ENCODE measurements at places on chromosomes 16 and 17.

DNA sequence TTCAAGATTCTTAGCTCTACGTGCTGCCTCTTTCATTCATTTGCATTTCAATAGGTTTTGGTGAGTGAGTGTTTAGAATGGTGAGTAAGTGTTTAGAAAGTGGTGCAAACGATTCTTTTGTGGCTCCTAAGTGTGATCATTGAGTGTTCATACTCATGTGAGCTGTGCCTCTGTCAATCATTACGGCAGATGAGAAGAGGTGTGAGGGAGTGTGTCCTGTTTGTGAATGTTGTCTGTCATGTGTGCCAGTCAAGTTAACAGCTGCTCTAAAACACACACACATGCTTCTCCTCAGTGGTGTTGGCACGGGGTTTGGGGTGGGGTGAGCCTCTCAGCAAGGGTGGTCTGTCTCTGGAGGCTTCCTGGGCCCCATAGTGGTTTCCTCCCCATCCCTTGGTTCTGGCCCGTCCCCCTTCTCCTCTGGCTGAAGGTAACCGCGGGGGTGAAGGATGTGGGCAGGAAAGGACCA is 11.4 kb downstream of the MYL4 start:
- no peak for DNase-seq

DNA sequence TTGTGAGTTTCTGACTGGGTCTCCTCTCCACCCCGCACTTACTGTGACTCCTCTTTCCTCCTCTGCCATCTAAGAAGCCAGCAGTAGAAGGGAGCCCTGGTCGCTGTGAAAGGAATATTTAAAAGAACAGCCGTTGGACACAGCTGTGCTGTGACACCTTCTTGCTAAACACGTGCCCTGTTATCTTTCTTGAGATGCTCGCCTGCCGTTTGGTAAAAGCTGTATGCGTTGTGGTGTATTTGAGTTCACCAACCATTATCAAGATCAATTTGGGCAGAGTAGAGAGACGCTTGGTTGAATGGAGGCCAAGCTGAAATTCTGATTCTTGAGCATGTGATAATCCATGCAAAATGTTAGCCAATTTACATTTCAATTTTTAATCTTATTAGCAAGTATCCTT is 3.8 kb downstream of the GID4 start:
- no peak for DNase-seq

- peak; percentile 47 for DNase-seq
Measured at GRCh38 chr17:76275382-76276068, 10.4 kb downstream of the UBALD2 start.

GRCh38 chr17:51546114-51546513 is 285.8 kb downstream of the UTP18 start:
- DNase-seq = no peak

GRCh38 chr16:69768666-69769065 is 6.5 kb downstream of the WWP2 start:
- DNase-seq = no peak

DNA sequence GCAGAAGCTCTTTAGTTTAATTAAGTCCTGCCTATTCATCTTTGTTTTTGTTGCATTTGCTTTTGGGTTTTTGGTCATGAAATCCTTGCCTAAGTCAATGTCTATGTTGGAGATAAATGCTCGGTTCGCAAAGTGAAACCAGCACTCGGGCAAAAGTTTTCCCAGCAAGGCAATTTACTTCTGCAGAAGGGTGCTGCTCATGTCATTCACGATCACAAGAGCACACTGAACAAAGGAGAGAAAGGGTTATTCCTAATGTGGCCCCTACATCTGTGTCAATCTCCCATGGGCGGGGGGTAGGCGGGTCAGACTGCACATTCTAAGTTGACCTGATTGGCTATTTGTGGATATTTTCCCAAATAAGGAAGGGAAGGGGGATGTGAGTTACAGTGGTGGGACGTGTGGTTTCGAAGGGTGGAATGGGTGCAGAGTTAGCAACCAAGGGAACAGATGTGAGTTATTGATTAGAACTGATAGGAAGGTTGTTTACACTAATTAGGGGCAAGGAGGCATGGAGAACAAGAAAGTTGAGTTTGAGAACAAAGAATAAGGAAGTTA is 23.0 kb downstream of the ATF7IP2 start:
- no peak for DNase-seq

- no peak for DNase-seq
Measured at GRCh38 chr17:38690386-38690785, 14.7 kb upstream of the MLLT6 start.

- DNase-seq = no peak
Measured at GRCh38 chr17:9356488-9356911, 219.1 kb downstream of the STX8 start.

GRCh38 chr17:79711715-79712305 is 18.9 kb upstream of the ENPP7 start:
- no peak for DNase-seq

GRCh38 chr16:17287166-17287800 is 183.5 kb downstream of the XYLT1 start:
- DNase-seq = no peak

DNA sequence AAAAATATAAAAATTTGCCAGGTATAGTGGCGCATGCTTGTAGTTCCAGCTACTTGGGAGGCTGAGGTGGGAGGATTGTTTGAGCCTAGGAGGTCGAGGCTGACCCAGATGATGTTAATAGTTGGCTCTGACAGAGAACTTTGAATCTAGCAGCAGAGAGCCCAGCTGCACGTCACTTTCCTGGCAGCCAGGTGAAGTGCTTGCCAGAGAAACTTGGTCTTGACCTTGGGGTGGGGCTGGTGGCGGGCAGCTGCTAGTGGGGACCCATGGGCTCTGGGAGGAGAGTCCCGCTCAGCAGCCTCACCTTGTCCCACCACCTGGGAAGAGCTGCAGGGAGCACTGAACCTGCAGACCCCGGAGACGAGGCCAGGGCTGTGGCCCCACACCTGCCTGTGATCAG is 3.1 kb upstream of the C16orf74 start:
- DNase-seq = no peak

GRCh38 chr17:38871247-38872015 is 1.6 kb downstream of the LASP1 start:
- DNase-seq = peak; percentile 87

DNA sequence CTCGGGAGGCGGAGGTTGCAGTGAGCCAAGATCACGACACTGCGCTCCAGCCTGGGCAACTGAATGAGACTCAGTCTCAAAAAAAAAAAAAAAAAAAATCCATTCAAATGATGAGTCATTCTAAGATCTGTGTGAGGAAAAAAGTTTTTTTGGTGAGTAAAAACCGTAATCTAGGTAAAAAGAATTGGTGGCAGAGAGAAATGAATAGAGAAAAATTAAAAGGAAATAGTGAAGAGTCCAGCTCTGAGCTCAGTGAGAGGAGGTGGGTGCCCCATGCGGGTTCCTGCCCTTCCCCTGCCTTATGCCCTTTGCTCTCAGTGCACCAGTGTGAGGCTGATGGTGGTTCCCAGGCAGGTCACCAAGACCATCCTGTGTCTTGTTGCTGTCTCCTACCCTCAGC is 20.9 kb downstream of the GAN start:
- no peak for DNase-seq

DNA sequence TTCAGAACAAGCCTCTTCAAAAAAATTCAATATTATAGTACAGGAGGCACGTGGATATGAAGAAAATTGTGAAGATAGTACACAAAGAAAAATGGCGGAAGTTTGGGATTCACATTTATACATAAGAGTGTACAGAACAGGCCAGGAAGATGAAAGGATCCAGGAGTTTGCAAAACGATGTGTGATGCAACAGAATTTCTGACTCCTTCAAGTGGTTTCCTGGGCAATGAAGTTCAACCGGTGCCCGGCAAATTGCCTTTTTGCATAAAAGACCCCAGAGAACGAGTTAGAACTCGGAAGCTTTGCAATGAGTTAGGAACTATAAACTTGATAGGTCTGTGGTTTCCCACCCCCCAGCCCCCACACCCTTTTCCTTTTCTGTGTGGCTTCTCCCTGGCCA is 189.1 kb downstream of the SALL1 start:
- DNase-seq = no peak

GRCh38 chr17:6591599-6592158 is 35.3 kb upstream of the PITPNM3 start:
- no peak for DNase-seq

DNA sequence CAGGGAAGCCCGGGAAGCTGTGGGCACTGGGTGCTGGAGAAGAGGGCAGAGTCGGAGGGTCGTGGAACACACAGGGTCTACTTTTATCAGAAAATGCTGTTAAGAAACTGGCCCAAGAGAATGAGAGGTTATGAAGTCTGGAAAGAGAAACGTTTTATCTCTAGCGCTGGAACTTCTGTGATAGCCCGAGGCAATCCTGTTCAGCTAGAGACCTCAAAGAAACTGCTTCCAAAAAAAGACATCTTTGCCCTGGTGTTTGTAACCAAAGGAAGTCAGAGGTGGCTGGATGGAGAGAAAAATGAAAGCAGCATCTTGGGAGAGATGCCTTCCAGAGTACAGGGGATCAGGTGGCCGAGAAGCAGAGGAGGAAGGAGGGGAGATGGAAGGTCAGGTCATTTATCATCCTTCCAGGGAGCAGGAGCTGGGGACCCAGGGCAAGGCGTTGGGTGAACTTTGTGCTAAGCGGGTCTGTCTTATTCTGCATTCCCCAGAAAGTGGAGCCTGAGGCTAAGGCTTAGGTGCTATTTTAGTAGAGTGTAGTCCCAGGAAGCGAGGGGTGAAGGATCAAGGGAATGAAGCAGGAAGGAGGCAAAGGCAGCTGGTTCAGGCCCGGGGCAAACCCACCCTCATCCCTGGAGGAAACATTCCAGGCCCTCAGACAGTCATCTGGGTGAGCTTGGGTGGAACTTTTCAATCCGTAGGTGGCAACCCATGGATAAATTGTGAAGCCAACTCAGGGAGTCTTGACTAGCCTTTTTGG is 66.5 kb downstream of the MGAT5B start:
- no peak for DNase-seq

GRCh38 chr16:49886554-49887094 is 30.7 kb upstream of the ZNF423 start:
- no peak for DNase-seq

GRCh38 chr17:30256756-30257506 is 21.4 kb upstream of the SLC6A4 start:
- DNase-seq = no peak

DNA sequence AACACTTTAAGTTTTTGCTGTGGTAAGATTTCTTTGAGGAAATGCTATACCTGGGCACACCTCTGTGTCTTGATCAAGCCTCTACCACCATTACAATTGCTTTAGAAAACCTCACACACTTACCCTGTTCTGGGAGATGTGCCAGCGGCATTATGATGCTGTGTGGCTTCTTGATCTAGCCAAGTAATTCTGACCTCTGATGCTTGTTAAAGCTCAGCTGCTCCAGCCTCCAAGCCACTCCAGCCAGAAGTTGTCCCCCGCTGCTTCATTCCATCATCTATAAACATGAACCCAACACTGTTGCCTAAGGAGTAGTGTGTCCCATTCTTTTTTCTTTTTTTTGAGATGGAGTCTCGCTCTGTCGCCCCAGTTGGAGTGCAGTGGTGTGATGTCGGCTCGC is 60.1 kb downstream of the CYLD start:
- DNase-seq = no peak

DNA sequence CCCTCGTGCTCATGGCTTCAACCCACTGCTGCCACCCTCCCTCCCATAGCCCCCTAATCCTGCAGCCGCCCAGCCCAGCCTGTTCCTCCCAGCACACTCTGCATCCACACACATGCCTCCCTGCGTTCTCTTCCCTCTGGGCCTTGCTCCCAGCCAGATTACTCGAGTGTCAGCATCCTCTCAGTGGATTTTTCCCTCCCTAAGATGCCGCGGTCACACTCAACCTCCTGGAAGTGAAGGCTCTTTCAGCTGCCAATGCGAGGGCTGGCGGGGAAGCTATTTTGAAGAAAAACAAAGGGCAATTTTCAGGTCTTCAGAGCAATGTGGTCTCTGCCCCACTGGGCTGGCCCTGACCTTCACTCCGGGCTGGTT is 23.2 kb upstream of the CACNG5 start:
- no peak for DNase-seq

Measured in left lobe of liver (tissue), 2 donors.